Chondrocyte (in vitro differentiated cells): ENCODE measurements at places on chromosomes 2 and 18. TPM values are rescaled to one million over a fixed set of nuclear protein-coding genes. Genes with fewer than 3 reads are reported as not detected.

DNA sequence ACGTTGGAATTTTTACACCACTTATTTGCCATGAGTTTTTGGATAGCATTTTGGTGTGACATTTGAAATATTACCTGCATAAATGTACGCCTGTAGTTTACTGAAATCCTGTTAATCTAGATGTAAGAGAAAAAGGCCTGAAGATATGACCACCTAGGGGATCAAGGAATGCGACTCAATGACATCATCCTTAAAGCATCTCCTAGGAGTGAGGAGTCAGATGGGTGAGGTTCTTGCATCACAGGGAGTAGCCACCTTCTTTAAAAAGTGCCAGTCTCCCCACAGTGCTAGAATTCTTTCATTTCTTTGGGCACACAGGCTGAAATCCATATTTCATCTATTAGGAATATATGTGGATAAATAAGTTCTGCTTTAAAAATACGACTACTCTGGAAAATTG, 34.5 kb downstream of the ADCYAP1 start:
- H3K36me3 ChIP-seq = peaks cover 1% of the 10 kb centered on the region
- H3K4me3 ChIP-seq = no peak overlapping the region
- H3K27ac ChIP-seq = no peak overlapping the region
- no peaks in the 10 kb centered on the region for H3K4me1 ChIP-seq

The MC4R gene
- total RNA-seq = not detected in 3 replicates

The KIF1A gene
- 15.2 to 63.5 TPM (median 60.0 TPM) in 3 replicates for total RNA-seq

The ASAP2 gene
- 60.7 to 73.2 TPM (median 61.5 TPM) in 3 replicates for total RNA-seq
